ENCODE measurements at places on chromosomes 16 and 17. TPM values are rescaled to one million over a fixed set of nuclear protein-coding genes. Genes with fewer than 3 reads are reported as not detected.

GRCh38 chr16:85574672-85575475, 38.2 kb upstream of the GSE1 start:
- no peak for DNase-seq

- DNase-seq, result no peak
Measured at GRCh38 chr17:49730078-49730784, 22.5 kb upstream of the SLC35B1 start.

Gene ATP2C2
- polyA plus RNA-seq, result 0.07 TPM

GRCh38 chr17:48767263-48767774, 38.8 kb upstream of the HOXB13 start:
- no peak for DNase-seq

GRCh38 chr17:13073018-13073417, 55.2 kb upstream of the ELAC2 start:
- DNase-seq, result no peak

GRCh38 chr16:11374255-11374654, 29.0 kb downstream of the RMI2 start:
- DNase-seq, result no peak

- DNase-seq, result peak; percentile 46
Measured at GRCh38 chr17:79612468-79613194, 1.8 kb upstream of the RBFOX3 start.

Gene SLC47A1
- polyA plus RNA-seq, result 42.1 TPM

Gene FBXO39
- 0.09 TPM for polyA plus RNA-seq

GRCh38 chr16:53445534-53445933, 11.3 kb downstream of the RBL2 start:
- no peak for DNase-seq

DNA sequence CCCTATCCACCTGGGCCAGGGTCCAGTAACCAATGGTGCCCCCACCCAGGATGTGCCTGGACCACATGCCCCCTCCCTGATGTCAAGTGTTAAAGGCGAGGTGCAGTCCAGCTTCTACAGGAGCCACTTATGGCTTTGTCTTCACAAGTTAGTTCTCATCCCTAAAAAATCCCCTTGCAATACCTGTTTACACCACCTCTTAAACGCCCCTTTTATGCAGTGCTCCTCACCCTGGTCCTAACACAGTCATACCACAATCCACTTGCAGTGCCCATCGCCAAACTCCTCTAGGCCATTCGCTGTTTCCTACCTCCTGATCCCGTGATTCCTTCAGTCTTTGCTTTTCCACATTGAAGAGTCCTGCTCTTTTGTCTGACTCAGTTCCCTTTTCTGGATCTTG, 7.1 kb downstream of the GLYR1 start:
- DNase-seq, result no peak

- no peak for DNase-seq
Measured at GRCh38 chr16:72829846-72830775, 217.8 kb downstream of the ZFHX3 start.

- no peak for DNase-seq
Measured at GRCh38 chr17:4498461-4499397, at the start of gene SPNS2. SPNS2 (plus strand) TSS chr17:4498881; CDS start chr17:4499048, 167 bp downstream.

DNA sequence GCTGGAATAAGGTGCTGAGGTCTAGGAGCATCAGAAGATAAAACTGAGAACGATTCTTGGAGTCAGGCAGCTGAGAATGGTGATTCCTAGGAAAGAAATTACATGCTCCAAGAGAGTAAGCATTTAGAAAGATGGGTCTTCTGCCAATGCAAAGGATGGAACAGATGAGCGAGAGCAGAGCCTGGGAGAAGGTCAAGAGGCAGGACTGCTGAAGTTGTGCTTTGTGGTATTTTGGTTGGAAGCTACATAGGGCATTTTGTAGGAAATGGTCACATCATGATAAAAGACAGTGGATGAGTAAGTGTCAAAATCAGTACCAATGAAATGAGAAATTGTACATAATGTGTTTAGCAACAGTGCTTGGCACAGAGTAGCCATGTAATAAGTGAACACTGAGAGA, 1.4 kb upstream of the CRYM start:
- DNase-seq, result no peak

DNA sequence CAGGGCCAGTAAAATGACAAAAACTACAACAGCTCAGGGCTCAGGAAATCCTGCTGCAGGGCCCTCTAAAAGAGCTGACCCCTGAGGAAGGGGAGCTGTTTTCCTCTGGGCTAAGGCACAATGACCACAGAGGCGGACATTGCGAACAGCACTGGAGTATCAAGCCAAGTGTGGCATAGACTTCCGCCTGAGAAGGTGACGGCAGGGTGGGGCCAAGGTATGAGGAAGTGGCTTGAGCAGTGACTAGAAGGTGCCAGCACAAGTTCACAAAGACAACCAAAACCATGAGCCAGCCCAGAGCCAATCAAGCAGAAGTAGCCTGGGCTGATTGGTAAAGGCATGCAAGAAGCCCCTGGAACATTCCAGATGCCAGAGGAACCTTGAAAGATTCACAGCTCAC, 13.9 kb downstream of the ERN2 start:
- no peak for DNase-seq

- DNase-seq, result no peak
Measured at GRCh38 chr17:1779571-1780131, 17.8 kb downstream of the SERPINF1 start.

Gene RHBDF2
- polyA plus RNA-seq, result 27.6 TPM

GRCh38 chr16:54283725-54284318, 2.8 kb downstream of the IRX3 start:
- DNase-seq, result no peak

- DNase-seq, result no peak
Measured at GRCh38 chr17:66782851-66783250, 52.1 kb upstream of the CACNG5 start.

GRCh38 chr17:43662413-43663141, 855 bp upstream of the MEOX1 start:
- no peak for DNase-seq

Gene USP43
- 1.7 TPM for polyA plus RNA-seq

DNA sequence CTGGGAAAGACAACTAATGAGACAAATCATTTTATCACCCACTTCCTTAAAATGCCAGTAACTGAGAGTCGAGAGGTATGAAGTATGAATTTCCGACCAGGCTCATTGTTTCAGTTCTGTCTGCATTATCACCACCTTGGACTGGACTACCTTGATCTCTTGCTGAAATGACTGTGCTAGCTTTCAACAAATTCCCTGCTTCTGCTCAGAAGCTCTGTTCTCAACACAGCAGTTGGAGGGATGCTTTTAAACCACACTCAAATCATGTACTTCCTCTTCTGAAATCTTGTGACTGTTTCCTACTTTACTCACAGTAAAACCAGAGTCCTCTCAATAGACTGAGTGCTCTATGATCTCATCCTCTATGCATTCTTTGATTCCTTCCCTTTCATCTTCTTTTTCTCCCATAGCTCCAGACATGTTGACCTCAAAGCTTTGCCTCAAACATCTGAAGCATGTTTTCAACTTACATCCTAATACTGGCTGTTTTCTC, 195.8 kb downstream of the KCNJ2 start:
- no peak for DNase-seq

Data from HepG2 (cell line).